Stimulated activated CD4-positive, alpha-beta T cell treated with anti-CD3 and anti-CD28 coated beads, Interleukin-12 subunit alpha, Interleukin-12 subunit beta, amount 100 ng/mL, for 4 hours (primary cell): ENCODE measurements at places on chromosomes 13 and 19.

- DNase-seq = no peak
Observed at GRCh38 chr19:8684001-8684902, 14.3 kb downstream of the ACTL9 start.

- no peak for DNase-seq
Observed at GRCh38 chr13:40508127-40508526, 158.3 kb downstream of the FOXO1 start.

- DNase-seq = peak; percentile 88
Observed at GRCh38 chr19:49808711-49809159, 4.4 kb downstream of the FUZ start.

DNA sequence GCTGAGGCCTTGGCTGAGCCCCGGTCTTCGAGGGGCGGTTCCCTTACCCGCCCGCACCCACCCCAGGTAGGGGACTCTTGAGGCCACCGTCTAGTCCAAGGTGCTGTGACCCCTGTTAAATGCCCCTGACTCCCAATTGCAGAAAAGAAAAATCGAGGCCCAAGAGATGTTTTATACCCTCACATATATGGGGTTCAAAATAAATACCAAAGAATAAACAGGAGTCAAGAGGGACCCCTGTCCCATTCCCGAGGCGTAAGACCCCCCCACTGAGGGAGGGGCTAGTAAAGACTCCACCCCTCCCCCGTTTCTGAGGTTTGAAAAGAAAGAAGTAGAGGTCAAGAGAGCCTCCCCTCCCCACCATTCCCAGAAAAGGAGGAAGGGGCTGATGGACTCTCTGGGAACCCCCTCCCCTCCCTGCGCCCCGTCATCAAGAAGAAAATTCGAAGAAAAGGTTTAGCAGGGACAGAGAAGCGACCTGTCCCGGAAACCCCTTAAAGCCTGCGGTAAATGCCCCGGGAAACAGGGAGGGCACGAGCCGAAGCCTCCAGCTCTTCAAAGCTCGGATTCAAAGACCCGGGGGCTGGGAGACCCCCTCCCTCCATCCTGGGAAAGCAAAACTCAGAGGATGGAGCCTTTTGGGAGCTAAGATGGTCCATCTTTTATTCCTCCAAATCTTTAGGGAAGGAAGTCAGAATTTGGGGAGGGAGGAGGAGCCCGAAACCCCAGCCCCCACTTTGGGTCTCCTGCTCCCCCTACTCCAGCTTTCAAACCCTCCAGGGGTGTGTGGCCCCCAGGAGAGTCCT is 755 bp upstream of the RAB3A start:
- DNase-seq = peak; percentile 41

GRCh38 chr13:106522112-106522705 is 13.3 kb downstream of the EFNB2 start:
- no peak for DNase-seq

GRCh38 chr13:105033999-105034398 is 1501.5 kb downstream of the EFNB2 start:
- DNase-seq = no peak

- DNase-seq = no peak
Observed at GRCh38 chr19:2561221-2561620, 85.3 kb downstream of the GADD45B start.

- DNase-seq = no peak
Observed at GRCh38 chr19:29875931-29876330, 64.1 kb downstream of the CCNE1 start.

DNA sequence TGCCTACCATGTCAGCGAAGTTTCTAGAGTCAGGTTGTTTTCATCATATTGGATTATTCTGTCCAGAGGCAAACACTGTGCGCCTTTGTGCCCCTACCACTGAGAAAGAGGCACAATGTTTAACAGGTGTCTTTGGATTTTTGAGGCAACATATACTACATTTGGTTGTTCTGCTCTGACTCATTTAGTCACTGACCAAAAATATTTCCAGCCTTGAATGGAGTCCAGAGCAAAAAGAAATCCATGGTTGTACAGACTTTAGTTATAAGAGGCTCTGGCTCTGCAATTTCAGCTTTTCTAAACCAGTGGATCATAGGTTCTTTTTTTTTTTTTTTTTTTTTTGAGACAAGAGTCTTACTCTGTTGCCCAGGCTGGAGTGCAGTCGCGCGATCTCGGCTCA is 35.7 kb downstream of the LACC1 start:
- no peak for DNase-seq

DNA sequence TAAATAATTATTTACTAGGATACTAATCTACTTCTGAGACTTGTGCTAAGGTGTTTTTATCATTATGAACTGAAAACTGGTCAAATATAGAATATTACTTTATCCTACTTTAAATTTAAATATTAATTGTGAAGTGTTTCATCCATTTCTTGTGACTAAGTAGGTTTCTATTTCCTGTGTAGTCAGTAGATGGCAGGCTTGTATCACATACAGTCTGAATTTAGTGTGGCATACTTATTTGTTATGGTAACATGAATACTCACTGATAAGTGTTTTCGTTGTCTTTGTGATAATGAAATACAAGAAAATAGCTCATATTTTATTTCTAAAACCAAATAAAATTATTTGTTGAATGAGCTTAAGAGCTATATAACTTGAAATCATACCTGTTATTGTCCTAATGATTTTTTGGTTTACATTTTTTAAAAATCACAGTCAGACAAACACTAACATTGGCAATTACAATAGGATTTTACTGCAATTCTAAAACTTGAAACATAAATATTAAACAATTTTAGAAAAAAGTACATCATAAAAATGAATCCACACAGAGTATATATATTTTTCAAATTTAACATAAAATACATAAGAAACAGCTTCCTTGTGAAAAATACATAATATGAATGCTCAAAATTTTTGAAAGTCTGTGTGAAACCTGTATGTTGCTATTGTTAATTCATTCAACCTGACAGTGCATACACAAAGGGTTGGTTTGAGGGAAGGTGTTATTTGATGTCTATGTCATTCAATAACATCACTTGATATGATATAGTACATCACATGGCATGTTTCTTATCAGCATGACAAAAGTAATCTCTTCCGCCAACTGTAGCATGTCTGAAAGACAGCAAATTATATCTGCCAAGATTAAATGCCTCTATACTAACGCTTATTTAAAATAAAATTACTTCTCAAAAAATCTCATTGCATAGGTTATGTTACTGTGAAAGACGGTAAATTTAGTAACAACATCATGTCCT is 904.8 kb upstream of the PCDH20 start:
- DNase-seq = no peak

DNA sequence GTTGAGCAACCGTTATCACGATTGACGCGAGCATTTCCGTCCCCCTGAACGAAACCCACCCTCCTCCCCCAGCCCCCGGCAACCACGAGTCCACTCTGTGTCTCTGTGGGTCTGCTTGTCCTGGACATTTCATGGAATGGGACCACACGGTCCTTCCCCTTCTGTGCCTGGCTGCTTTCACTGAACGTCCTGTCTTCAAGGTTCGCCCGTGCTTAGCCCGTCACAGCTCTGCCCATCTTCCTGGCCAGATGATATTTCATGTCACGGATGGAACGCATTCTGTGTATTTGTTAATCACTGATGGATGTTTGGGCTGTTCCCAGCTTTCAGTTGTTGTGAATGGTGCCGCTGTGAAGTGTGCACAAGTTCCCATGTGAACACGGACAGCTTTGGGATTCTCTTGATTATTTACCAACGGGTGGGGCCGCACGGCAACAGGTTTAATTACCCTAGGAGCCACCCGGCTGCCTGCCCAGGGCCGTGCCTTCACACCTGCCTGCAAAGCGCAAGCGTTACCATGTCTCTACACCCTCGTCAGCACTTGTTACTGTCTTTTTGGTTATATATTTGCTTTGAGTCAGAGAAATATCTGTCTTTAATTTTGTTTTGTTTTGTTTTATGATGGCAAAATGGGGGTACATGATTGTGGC is 42.5 kb downstream of the RASA3 start:
- no peak for DNase-seq

DNA sequence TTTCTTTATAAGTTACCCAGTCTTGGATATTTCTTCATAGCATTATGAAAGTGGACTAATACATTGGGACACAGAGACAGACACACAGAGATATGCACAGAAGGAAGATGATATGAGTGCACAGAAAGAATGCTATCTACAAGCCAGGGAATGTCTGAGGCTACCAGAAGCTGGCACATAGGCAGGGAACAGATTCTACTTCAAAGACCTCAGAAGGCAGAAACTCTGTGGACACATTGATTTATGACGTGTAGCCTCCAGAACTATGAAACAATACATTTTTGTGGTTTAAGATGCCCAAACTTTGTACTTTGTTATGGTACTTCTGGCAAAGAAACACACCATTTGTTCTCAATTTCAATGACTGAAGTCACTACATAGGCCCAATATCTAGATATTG is 556.7 kb downstream of the PCDH9 start:
- no peak for DNase-seq

- DNase-seq = peak; percentile 38
Observed at GRCh38 chr19:2270157-2270422, 11.9 kb downstream of the PEAK3 start.

DNA sequence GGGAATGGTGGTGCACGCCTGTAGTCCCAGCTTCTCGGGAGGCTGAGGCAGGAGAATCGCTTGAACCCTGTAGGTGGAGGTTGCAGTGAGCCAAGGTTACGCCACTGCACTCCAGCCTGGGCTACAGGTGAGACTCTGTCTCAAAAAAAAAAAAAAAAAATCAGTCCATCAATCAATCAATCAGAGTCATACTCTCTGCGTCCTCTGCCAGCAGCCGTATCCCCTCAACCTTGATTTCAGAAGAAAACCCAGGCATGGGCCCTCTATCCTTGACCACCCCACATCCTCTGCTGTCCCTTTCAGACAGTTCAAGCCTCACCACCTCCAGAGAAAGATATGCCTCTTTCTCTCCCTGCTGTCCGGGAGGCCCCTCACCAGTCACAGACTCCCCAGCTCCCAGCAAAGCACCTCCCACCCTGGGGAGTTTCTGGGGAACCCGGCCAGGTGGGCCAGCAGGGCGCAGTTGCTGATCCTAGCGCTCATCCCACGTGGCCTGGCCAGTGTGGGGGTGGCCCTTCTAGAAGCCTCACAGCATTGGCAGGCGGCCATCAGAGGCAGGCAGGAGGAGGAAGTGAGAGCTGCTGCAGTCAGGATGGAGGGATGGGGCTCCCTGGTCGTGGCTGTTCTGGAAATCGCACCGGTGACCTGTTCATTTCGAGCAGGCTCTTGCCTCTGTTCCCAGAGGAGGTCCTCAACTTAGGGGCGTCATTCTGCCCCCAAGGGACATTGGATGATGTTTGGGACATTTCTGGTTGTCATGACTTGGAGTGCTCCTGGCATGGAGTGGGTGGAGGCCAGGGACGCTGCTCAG is 10.2 kb upstream of the JSRP1 start:
- no peak for DNase-seq

GRCh38 chr13:96934889-96935489 is 59.3 kb downstream of the OXGR1 start:
- no peak for DNase-seq

DNA sequence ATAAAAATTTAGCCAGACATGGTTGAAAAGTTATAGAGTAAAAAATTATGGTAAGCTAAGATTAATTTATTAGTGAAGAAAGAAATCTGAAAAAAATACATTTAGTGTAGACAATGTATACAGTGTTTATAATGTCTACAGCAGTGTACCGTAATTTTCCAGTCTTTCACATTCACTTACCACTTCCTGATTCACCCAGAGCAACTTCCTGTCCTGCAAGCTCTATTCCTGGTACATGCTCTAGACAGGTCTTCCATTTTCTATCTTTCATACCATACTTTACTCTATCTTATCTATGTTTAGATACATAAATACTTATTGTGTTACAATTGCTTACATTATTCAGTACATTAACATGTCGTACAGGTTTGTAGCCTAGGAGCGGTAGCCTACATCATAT is 1387.8 kb upstream of the ATXN8OS start:
- no peak for DNase-seq

- no peak for DNase-seq
Observed at GRCh38 chr13:61830475-61830874, 414.8 kb upstream of the PCDH20 start.

- no peak for DNase-seq
Observed at GRCh38 chr13:99290894-99291293, 16.3 kb downstream of the GPR183 start.

DNA sequence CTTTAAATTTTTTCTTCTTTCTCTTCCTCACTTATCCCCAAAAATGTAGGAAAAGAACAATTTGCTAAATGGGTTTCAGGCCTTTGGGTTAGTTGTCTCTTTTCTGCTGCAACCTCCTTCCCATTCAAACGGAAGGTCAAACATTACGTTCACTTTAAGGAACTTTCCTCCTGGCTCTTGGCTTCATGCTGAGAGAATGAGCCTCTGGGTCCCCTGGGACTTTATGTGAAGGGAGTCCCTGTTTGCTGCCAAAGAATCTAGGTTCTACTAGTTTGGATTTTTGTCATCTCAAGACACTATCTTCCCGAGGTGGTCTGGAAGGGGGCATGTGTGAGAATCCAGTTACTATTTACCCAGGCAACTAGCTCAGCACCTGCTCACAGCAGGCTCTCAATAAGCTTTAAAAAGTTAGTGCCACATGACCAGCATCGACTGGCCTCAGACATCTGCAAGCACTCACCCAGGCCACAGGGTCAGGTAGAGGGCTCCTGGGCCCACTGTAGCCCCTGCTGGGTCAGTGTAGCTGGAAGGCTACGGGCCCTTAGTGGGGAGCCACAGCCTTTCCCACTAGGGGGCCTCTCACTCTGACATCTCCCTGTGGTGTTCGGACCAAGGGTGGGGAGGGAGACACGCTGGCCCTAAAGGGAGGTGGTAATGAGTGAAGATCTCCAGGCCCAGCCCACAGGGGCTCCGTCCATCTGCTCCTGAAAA is 40.5 kb downstream of the FAM124A start:
- no peak for DNase-seq

GRCh38 chr13:20667857-20668437 is 35.6 kb upstream of the IL17D start:
- DNase-seq = no peak

- no peak for DNase-seq
Observed at GRCh38 chr13:33637978-33638743, 179.8 kb upstream of the RFC3 start.

GRCh38 chr19:4115818-4116385 is 8.0 kb downstream of the MAP2K2 start:
- no peak for DNase-seq

GRCh38 chr13:33537676-33538075 is 252.1 kb upstream of the STARD13 start:
- DNase-seq = no peak
